ENCODE measurements at places on chromosomes 2 and 18. TPM values are rescaled to one million over a fixed set of nuclear protein-coding genes. Genes with fewer than 3 reads are reported as not detected.

Gene RAB6C
- polyA plus RNA-seq: 0.06 TPM

Gene UCN
- 3.6 TPM for polyA plus RNA-seq

Gene SLC30A3
- polyA plus RNA-seq: 0.16 TPM

Gene M1AP
- not detected for polyA plus RNA-seq

Gene SLC14A1
- 8.2 TPM for polyA plus RNA-seq

Gene LIPG
- 0.62 TPM for polyA plus RNA-seq

Gene DOK6
- polyA plus RNA-seq: 0.06 TPM

DNA sequence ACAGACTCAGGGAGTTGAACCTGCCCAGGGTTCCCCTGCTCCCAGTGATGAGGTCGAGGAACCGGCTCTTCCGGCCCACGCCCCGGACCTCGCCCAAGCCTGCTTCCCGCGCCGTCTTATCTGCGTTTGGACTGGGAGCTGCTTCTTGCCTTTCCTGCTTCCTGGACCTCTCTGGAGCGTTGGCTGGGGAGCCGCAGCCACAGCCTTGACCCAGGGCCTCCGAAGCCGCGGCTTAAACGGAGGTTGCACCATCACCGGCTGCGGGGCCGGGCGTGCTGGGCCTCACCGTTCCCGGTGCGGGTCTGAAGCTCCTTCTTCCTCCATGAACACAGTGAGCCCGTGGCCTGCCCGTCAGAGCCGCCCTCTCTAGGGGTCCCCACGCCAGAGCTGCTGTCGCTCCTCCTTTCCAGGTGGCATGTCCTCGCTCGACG is 13.3 kb downstream of the NTSR2 start:
- DNase-seq: no peak

GRCh38 chr2:225889452-225889851 is 489.9 kb downstream of the NYAP2 start:
- DNase-seq: no peak

DNA sequence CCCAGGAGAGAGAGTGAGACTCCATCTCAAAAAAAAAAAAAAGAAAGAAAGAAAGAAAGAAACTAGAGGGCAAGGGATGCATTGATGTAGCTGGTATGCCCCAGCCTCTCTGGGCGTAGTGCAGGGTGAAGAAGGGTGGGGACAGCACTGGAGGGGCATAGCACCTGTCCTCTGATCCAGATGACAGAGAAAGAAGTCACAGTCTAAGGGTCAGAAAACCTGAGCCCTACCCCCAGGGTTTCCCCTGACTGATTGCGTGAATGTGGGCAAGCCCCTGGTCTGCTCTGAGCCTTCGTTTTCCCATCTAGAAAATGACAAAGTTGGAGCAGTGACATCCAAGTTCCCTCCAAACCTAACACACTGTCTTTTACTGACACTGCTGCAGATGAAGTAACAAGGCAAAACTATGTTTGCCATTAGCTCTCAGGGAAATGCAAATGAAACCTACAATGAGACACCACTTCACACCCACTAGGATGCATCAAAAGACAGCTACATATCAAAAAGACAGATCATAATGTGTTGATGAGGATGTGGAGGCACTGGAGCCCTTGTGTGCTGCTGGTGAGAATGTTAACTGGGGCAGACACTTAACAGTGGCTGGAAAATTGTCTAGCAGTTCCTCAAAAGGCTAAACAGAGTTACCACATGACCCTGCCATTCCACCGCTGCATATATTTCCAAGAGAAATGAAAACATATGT is 19.5 kb upstream of the YWHAQ start:
- DNase-seq: no peak

DNA sequence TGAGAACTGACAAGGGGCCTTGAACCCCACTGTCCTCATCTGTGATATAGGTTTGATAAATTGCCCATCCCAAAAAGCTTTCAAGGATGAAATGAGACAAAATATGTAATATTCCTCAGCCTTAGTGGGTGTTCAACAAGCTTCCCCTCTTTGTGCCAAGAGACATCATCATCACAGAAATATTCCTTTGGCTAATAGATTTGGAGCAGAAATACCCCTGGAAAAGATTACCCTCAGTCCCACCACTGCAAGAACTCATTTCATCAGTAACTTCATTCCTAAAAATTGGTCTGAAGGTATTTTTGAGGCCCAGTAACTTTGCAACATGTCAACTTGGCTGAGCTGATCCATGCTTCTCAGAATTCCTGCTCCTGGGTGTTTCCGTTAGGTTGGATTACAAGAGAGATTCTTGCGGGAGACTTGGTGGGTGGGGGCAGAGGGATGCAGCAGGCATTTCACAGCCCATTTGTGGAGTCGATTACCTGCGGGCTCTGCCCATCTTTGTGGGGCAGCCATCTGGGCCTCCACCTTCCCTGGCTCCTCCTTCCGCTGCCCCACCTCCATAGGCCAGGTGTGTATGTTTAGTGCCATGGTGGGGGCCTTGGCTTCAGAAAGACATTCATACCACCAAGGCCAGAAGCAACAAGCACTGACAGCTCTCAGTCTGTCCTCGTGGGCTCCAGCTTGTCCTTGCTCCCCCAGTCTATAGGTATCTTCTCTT is 263.9 kb downstream of the GLI2 start:
- no peak for DNase-seq

GRCh38 chr2:233593201-233593600 is 24.2 kb upstream of the UGT1A8 start:
- DNase-seq: no peak

- DNase-seq: peak; percentile 71
Observed at GRCh38 chr2:64330281-64331113, 123.5 kb upstream of the LGALSL start.

DNA sequence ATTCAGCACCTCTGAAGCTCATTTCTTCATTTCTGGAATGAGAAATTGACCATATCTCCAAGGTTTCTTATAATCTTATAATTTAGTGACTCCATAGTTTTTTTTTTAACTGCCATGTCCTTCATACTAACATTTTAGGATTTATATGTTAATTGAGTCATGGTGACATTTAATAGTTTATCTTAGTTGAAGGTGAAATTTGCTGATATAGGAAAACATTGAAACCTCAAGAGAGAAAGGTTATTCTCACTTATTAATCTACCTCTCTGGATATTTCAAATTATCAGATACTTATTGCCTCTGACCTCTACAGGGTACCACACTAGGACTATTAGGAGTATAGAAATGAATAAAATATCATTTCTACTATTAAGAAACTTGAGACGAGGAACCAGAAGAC is 499.0 kb downstream of the NUP35 start:
- no peak for DNase-seq

- no peak for DNase-seq
Observed at GRCh38 chr2:163246135-163246534, 407.6 kb upstream of the KCNH7 start.

DNA sequence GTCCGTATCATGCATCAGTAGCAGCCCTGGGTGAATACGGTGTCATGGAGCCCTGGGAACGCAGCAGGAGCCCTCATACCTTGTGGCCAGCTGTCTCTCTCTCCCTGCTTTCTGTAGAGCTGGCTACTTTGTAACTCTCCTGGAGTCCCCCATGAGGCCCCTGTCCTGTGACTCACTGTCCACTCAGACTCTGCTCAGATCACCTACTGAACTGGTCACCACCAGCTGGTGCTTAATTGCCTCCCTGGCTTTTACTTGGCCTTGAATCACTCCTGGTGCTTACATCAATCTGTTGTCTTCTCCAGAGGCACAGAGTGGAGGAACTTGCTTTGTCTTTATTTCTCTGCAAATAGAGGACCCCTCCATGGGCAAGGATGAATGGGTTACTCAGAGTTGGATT is 172.7 kb downstream of the HRH4 start:
- DNase-seq: no peak

GRCh38 chr2:187541086-187542085 is 12.8 kb downstream of the TFPI start:
- DNase-seq: no peak

DNA sequence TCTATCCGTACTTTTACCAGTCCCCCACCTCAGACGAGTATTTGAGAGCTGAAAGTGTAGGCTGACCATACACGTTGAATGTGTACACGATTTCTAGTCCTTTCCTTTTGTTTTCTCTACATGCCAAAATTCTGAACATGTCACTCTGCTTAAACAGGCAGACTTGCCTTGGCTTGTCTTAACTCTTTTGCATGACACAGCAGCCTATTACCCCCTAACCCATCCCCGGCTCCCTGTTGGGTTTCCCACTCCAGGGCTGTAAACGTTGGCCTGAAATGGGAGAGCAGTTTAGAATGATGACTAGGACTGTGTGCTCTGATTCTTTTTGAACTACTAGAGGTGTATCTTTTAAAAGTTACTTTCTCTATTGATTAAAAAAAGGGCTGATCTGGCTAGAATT is 19.1 kb downstream of the MTCL1 start:
- DNase-seq: no peak

GRCh38 chr2:126788652-126789051 is 110.0 kb upstream of the TEX51 start:
- DNase-seq: no peak

- no peak for DNase-seq
Observed at GRCh38 chr2:2561346-2562095, 230.4 kb upstream of the MYT1L start.

Measured in psoas muscle (tissue), 8 donors.